Dermis blood vessel endothelial cell (primary cell): ENCODE measurements at places on chromosomes 2 and 18. TPM values are rescaled to one million over a fixed set of nuclear protein-coding genes. Genes with fewer than 3 reads are reported as not detected.

The EFEMP1 gene
- 10,451 and 12,229 TPM in 2 replicates for total RNA-seq

The CAPN14 gene
- 0.05 TPM in 1 of 2 replicates, not detected in the other for total RNA-seq

The APOB gene
- under 0.01 and 0.09 TPM in 2 replicates for total RNA-seq

The HOXD13 gene
- total RNA-seq = under 0.01 TPM in 1 of 2 replicates, not detected in the other

The TDRD15 gene
- total RNA-seq = not detected in 2 replicates

The SAG gene
- total RNA-seq = 0.19 TPM in 1 of 2 replicates, not detected in the other

The MAP2 gene
- 3.9 and 6.0 TPM in 2 replicates for total RNA-seq

The POMC gene
- total RNA-seq = 2.8 and 3.2 TPM in 2 replicates

DNA sequence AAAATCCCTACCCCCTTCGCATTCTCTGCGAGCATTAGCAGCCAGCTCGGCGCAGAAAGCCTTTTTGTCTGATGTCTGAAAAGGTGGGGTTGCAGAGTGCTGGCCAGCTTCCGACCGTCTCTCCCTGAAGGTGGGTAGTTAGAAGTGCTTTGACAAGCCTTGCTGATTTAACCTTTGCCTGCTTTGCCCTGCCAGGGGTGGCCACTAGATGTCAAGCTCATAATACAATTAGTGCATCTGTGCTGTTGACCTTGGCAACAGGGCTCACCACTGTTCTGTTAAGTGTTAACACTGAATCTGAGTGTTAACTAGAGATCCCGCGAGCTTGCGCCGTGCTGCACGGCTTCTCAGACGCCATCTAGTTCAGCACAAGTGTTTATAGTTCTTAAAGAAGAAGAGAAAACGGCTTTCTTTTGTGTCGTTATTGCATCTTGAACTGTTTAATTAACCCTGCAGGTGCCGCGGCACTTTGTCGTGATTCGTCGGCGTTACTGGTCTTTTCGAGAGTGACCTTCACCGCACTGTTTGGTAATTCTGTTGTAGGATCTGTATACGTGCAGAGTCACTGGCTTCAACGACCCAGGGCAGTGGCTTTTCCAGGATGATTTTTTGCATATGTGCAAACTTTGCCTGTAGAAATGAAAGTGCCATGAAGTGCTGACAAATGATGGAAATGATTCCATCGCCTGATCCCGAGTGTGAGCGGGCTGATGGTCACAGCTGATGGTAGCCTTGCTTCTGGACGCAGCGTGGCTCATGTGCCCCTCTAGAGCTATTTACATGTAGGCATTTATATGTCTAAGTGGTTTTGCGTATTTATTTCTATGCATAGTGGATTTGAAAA is 5.5 kb downstream of the SALL3 start:
- DNase-seq = peak; percentile 30

GRCh38 chr2:18428516-18428915 is 131.9 kb downstream of the RDH14 start:
- DNase-seq = no peak

DNA sequence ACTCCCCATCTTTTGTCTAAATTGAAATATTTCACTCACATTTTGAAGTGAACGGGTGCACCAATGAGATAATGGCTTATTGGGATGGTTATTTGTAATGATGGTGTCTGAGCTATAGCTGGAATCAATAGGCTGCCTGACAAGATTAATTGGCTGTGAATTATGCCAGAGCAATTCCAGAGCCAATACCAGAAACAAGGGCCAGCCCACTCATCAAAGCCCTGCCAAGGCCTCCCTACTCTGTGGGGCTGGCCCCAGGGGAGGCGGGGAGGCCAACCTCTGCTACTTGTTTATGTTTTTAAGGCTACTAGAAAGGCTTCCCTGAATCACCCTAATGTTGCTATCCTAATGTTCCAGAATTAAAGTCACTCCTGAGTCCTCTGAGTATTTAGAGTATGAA is 29.1 kb upstream of the NEMP2 start:
- DNase-seq = no peak

- no peak for DNase-seq
Measured at GRCh38 chr2:238420442-238420841, 6.3 kb upstream of the ASB1 start.

DNA sequence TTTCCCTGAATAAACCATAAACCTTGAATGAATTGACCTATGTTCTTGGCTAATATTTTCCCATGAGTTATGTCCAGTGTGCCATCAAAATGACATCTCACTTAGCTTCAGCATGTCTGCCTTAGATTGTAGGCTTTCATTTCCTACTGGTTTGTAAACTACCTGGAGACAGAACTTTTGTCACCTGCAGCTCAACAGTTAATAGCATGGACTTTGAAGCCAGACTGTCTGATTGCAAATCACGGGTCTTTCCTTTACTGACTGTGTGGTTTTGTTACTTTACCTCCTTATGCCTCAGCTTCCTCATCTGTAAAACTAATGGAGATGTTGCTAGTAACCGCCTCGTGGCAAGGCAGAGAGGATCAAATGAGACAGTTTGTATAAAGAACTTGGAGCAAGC is 187.1 kb downstream of the SUCLG1 start:
- no peak for DNase-seq

DNA sequence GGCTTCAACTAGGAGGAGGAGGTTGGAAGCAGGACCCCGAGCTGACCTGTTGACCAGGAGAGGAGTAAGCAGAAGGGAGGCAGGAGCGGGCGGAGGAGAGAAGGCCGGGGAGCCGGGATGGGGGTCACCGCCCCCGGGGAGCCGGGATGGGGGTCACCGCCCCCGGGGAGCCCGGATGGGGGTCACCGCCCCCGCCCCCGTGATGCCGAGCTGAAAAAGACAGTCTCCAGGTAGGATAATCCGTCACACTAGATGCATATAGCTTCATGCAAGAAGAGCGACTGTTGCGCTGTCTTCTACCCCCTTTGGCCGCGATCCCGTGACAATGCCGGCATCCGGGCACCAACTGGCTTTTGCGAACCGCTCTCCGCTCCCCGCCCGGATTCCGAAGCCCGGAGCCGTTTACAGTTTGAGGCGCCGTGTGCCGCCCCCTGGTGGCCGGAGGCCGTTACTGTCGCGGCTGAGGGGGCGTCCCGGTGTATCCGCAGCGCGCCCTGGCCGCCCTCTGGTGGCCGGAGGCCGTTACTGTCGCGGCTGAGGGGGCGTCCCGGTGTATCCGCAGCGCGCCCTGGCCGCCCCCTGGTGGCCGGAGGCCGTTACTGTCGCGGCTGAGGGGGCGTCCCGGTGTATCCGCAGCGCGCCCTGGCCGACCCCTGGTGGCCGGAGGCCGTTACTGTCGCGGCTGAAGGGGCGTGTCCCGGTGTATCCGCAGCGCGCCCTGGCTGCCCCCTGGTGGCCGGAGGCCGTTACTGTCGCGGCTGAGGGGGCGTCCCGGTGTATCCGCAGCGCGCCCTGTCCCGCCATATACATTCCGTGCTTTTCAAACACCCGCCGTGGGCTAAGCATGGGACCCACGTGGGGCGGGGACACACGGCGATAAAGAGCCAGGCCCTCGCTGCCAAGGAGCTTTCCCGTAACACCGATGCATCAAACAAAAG is 89.6 kb downstream of the ACTR3 start:
- no peak for DNase-seq

- peak; percentile 29 for DNase-seq
Measured at GRCh38 chr2:235505181-235505741, 11.4 kb downstream of the AGAP1 start.

GRCh38 chr18:46842583-46842982 is 74.7 kb downstream of the PIAS2 start:
- no peak for DNase-seq

- no peak for DNase-seq
Measured at GRCh38 chr18:76708071-76708721, 114.2 kb upstream of the ZNF236 start.

GRCh38 chr2:233976690-233977294 is 59.6 kb downstream of the TRPM8 start:
- peak; percentile 83 for DNase-seq

GRCh38 chr18:24584813-24585212 is 124.4 kb downstream of the HRH4 start:
- DNase-seq = no peak

GRCh38 chr2:235660484-235661082 is 166.7 kb downstream of the AGAP1 start:
- no peak for DNase-seq

- no peak for DNase-seq
Measured at GRCh38 chr2:88856409-88857135, 165.1 kb downstream of the RPIA start.
